Cardiac fibroblast (primary cell): ENCODE measurements at places on chromosomes 2 and 18.

DNA sequence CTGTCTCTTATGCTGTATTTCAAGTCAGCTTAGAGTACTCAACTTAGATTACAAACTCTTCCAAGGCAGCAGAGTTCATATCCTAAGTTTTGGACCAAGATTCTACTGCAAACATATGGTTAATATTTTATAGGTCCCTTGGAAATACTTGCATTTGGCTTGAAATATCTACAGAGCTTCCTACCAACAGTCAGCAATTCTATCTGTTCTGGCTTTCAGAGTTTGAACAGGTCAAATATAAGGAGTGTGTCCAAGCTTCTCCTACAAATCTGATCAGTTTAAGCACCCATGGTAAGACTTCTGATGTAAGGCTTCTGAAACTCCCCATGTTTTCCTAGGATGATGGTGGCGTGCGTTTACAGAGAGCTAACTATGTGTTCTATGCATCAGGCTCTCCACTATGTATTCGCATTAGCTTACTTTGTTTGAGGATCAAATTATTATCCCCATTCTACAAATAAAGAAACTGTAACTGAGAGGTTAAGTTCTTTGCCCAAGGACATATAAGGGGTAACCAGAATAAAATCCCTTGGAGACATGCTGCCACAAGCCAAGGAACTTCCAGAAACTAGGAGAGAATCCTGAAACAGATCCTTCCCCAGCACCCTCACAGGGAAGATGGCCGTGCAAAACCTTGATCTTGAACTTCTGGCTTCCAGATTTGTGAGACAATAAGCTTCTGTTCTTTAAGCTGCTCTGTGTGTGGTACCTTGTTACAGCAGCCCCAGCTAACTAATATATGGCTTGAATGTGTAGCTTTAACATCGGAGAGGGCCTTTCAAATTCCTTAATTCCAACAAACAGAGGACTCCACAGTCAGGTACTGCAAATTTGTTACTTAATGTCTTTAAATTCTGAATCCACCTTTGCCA lies 55.1 kb downstream of the ATP8B1 start:
- no peak for DNase-seq

DNA sequence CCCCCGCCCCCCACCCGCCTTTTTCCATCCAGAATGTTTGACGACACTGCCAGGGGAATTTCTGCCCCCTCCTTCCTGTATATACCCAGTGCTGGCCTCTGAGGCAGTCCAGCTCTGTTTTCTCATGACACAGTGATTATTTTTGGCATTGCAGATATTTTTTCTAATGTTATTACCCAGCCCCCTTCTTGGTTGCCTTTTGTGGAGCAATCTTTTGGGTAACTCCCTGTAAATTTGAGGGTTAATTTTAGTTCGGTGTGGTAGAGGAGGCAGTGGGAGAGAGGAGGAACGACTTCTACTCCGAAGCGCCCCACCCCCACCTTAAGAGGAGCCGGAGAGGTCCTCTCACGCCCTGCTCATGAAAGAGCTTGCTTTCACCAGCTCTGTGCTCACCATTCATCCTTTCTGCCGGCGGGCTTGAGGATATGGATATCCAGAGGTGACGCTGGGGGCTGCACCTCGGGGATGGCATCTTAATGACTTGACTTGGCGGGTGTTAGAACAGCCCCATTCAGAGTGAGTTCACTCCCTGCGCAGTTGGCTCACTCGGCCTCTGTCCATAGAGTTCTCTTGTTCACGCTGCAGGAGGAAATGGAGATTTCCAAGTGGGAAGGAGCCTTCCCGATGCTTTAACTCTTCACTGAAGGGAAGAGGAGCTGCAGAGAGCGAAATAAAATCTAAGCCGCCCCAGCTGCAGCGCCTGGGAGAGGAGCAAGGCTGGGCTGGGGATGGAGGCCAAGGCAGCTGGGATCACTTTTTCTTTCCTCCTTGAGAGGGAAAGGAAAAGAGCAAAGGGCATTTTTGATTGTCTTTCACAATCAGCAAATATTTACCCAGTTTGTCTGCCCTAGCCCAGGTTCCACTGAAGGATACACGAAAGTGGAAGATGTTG lies 38.4 kb downstream of the EPAS1 start:
- peak; percentile 87 for DNase-seq

DNA sequence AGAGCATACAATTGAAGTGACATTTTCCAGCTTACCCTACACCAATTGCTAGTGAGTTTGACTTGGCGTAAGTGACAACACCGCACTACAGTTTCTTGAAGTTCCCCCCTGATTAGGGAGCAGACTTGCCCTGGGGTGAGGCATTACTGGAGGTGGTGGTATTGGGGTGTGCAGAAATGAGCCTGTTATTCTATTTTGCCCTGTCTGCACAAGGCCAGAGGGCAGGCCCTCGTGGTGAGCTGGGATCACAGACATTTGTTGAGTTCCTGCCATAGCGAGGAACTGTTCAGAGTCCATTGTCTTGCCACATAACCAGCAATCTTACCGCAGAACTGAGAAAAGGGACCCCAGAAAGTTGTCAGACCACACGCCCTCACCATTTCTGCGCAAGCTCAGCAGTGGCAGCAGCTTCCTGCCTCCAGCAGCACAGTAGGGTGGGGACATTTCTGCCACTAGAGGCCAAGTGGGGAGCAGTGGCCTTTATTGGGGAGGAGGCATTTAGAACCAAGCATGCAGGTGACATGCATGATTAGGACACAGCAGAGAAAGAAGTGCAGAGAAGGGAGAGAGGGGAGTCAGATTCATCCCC lies 103.6 kb upstream of the BCL2L11 start:
- no peak for DNase-seq

- peak; percentile 18 for DNase-seq
Observed at GRCh38 chr2:181239201-181239799, 217.9 kb upstream of the ITGA4 start.

DNA sequence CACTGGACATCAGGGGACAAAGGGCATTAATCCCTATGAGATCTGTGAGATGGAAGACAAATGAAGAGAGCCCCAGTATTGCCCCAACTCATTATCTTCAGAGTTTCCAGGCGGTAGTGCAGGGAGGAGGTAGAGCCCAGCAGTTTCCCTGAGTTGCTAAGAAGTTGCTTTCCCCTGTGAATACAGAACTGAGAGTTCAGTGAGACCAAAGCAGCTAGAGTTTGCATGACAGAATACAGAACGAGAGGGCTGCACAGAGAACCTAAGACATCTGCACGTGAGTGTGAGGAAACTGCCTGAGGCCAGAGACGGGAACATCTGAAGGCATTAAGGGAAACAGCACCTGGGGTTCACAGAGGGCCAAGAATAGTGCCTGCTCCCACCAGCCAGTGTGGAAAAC lies 18.1 kb upstream of the PGAP1 start:
- DNase-seq = no peak

DNA sequence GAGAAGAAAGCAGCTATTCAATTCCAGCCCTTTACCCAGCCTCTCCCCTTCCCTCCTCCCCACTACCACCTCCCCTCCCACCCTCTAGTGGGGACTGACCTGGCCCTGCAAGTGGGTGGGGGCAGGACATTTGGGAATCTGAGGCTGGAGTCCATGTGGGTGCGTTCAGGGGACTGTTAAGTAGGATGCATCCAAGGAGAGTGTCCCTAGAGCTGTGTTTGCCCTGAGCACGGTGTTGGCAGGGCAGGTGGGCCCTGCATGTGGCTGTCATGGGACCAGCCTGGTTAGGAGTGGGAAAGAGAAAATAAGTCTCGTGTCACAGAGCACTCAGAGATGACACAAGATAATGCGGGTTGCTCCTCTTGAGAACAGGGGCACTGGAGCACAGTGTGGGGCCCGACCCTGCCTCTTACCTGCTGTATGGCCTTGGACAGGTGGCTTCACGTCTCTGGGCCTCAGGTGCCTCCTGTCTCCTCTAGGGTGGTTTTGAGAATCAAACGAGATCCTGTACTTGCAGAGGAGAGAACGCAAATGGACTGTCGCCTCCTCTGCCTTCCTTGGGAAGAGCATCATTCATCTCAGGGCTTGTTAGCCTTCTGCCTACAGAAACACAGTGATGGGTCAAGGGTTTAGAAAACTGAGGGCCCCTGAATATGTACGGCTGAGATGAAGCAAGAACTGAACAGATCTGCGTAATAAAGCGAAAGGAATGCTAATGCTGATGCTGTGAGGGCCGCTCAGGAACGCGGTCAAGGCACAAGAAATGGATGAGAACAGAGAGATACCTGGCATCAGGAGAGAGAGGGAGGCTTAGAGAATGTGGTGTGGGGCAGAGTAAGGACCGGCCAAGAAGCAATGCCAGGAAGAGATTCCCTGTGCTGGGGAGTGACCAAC lies 187.7 kb upstream of the HAAO start:
- no peak for DNase-seq

- DNase-seq = peak; percentile 94
Observed at GRCh38 chr2:18626256-18626668, 36.9 kb upstream of the NT5C1B start.

DNA sequence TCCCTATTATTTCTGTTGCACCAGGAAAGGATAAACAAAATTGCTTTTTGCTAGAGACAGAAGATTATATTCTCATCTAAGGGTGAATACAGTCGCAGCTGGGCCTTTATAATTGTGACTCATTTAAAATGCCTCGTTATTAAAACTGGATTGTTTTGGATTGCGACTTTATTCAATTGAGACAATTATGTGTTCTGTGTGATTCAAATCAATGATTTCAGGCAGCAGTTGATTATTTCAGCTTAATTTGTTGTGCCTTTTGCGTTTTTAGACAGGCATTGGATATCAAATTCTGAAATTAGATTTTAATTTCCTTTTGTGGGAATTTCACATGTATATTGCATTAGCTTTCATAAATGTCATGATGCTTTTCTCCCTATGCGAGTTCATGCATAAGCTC lies 778.1 kb upstream of the SOX11 start:
- DNase-seq = no peak

DNA sequence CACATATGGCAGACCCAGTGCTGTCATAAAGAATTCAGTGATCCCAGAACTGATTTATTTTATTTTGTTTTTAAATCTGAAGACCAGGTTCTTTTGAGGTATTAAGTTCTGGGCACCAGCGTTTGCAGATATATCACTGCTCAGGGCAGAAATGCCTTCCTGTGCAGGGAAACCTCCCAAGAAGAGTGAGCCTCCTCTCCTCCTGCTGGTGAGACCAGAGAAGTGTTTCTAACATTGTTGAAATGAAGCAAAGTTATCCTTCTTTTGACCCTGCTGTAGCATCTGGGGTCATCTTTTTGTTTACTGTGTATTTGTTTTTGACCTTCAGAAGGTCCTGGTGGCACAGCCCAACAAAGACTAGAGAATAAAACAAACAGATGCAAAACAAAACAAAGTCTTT lies 94.0 kb downstream of the AQP4 start:
- no peak for DNase-seq

DNA sequence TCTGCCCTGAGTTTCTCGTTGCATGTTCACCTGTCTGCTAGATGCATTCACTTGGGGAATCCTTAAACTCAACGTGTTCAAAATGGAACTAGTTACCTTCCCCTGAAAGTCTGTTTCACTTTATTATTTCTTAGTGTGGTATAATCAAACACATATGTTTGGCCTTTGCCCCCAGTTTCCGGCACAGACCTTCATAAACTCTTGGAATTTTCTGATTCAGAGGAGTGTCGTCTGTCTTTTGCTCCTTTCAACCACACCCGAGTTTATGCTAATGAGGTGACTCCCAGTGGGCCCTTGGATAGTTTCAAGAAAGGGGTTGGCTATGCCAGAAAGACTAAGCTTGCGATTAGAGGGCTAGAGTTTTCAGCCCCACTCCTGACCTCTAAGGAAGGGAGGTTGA lies 198.9 kb downstream of the CDCA7 start:
- DNase-seq = no peak

- DNase-seq = no peak
Observed at GRCh38 chr2:239876271-239876947, 148.7 kb downstream of the NDUFA10 start.

DNA sequence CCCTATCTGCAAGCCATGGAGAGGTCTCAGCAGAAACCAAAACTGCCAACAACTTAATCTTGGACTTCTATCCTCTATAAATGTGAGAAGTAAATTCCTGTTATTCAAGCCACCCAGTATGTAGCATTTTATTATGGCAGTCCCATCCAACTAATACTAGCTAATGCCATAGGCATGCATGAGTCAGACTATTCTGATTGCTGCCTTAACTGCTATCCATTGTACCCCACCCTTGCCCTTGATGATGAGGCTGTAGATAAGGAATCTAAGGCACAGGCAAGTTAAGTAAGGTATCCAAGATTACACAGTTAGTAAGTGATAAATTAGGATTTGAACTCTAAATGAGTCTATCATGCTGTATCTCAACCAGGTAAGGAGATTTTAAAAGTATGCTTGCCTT lies 223.0 kb downstream of the UBE2E3 start:
- DNase-seq = peak; percentile 35

DNA sequence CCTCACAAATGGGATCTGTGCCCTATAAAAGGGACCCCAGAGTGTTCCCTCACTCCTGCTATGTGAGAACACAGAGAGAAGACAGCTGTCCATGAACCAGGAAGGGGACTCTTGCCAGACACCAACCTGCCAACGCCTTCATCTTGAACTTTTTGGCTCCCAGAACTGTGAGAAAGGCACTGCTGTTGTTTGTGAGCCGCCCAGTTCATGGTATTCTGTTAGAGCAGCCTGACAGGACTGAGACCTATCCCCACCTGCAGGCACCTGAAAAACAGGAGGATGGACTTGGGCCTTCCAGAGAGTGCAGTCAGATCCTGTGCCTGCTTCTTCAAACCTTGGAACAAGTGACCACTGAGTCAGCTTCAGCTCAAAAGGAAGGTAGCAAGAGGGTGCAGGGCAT lies 51.4 kb downstream of the CRACDL start:
- DNase-seq = no peak
